ENCODE measurements at places on chromosomes 1 and 21.

GRCh38 chr1:12142891-12143630 is 23.7 kb upstream of the TNFRSF1B start:
- no peak for DNase-seq

- DNase-seq: peak; percentile 80
Observed at GRCh38 chr1:98661544-98662355, at the start of gene SNX7. TSS of gene SNX7 (plus strand) at chr1:98661721. CDS start at chr1:98661732, 11 bp downstream.

DNA sequence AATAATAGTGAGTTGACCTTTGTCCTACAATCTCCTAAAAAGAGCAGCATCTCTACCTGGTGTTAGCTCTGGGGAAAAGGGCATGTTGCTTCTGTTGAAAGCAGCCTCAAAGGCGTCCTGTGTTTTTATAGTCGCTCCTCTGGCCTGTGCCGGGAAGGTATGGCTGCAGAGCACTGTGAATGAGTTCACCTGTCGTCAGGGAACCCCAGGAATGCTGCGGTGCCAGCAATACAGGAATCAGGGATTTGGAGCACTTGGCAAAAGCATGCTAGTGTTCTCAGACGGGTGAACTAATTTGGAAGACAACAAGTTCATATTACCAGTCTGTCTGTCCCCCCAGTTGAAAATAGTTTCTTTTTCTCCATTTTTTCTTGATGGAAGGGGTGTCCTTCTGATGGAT is 60.3 kb upstream of the PGD start:
- DNase-seq: no peak

DNA sequence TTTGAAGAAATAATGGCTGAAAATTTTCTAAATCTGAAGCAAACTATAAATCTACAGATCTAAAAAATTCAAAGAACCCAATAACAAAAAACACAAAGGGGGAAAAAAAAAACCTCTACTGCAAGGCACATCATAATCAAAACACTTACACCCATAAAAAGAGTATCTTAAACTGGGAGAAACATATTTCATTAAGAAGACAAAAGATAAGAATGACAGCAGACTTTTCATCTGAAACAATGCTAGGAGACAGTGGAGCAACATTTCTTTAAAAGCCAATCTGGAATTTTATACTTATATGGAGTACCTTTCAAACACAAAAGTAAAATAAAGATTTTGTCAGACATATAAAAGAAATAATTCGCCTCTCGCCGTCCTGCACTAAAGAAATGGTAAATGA is 49.1 kb downstream of the COP1 start:
- no peak for DNase-seq

DNA sequence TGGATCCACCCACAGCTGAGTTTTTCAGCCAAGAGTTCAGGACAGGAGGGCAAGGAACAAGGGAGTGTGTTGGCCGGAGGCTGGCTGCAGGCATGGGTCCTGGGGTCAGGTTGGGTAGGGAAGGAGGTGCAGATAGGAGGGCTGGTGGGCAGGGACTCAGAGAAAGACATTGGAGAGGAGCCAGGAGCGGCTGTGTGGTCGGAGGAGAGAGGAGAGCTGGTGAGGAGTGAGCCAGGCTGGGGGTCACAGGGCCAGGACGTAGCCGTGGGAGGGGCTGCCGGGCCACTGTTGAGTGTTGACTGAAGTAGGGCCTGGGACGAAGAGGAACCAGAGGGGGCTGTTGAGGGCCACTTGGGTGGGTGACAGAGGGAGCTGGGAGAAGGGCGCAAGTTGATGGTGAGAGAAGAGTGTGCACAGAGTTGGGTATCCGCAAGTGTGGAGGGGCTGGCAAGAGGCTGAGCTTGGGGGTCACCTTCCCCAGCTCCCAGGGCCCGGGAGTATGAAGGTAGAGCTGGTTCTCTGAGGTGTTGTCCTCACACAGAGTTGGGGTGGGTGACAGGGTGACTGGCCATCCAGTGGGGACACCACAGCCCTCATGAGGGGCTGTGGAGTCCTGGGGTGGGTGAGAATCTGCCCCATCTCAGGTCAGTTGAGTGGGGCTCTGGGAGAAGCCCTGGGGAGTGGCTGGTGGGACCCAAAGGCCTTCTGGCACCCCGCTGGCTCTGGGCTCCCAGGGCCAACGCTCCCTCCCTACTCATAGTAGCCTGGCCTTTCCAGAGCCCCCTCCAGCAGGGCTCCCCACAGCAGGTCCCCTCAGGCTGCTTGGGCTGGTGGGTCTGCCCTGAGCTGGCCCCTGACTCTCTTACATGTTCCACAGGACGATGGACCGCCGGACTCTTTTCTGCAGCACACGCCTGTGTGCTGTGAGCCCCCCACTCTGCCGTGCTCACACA is 21.9 kb downstream of the PODN start:
- no peak for DNase-seq

- no peak for DNase-seq
Observed at GRCh38 chr21:42282021-42282420, 33.2 kb downstream of the TFF3 start.

GRCh38 chr1:3105167-3105863 is 36.3 kb downstream of the PRDM16 start:
- DNase-seq: peak; percentile 81

DNA sequence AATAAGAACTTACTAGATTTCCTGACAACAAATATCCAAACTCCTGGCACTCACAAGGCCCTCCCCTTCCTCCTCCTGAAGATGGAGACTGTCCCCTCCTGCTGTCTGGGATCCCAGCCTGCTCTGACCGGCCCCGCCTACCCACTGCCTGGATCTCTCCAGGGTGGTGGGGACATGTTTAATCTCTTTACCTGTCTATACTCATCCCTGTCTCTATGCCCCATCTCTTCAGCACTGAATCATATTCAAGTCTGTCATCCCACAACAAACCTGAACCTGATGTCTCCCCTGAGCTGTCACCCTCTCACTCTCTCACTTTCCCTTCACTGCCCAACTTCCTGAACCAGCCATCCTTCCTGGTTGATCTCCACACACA is 22.1 kb downstream of the MATN1 start:
- DNase-seq: no peak

DNA sequence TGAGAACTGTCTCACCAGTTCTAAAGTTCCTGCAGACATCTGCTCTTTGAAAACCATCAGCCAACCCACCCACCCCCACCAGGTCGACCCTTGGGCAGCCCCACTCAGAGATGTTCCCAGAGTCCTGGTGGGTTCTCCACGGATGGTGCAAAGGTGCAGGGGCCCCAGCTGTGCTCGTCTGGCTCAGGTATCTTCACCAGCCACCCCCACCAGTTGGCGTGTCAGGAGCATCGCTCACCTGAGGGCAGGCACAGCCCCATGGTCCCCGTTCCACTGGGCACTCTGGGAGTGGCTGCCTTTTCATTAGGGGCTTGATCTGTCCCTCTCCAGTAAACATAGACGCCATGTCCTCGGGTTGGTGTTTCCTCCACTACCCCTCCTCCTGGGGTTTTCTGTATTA is 70.5 kb downstream of the UMODL1 start:
- DNase-seq: no peak

DNA sequence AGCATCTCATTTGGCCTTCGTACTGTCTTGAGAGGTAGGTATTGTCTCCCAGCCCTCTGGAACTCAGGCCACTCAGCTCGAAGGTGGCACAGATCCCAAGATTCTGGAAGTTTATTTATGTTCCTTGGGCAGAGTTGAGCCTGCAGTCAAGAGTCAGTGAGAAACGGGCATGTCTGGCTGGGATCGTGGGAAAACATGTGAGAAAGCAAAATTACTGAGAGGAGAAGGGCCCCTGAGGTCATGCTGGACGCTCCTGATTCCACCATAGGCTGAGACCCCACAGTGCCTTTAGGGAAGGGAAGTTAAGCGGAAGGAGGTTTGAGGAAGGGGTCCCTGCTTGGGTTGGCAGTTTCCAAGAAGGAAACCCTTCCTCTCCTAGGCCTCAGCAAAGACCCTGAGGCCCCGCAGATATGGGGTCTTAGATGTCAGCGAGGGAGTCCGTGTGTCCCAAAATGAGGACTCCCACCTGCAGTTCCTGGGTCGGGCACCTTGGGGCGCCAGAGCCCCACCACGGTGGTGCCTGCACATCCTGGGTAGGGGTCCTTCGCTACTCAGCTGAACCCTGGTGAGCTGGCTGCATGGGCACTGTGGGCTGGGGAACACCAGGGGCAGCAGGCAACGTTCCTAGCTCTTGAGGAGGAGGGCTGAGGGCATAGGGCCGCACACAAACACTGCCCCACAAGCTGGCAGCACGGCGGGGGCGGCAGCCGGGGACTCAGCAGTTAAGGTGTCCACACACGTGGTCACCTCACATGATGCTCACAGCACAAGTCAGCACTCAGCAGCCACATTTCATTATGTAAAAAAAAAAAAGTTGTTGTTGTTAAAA is 12.3 kb upstream of the SEMA4A start:
- peak; percentile 66 for DNase-seq

DNA sequence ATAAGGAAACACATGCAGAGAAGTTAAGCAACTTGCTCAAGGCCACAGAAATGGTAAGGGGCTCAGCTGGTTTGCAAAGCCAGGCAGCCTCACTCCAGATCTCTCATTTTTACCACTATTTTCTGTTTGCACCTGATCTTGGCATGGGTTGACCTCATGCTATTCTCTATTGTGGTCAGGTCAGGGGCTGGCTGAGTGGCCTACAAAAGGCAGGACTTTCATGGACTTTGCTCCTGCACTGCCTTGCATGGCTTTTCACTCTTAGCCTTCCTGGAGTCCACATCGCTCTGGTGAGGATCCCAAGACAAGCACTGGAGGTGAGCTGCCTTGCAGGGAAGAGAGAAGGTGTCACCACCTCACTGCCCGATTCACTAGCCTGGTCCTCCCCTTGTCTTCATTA is 56.8 kb upstream of the CSF3R start:
- DNase-seq: no peak

GRCh38 chr1:230371923-230372703 is 54.0 kb downstream of the PGBD5 start:
- no peak for DNase-seq

- no peak for DNase-seq
Observed at GRCh38 chr1:199132006-199132405, 493.2 kb downstream of the PTPRC start.

DNA sequence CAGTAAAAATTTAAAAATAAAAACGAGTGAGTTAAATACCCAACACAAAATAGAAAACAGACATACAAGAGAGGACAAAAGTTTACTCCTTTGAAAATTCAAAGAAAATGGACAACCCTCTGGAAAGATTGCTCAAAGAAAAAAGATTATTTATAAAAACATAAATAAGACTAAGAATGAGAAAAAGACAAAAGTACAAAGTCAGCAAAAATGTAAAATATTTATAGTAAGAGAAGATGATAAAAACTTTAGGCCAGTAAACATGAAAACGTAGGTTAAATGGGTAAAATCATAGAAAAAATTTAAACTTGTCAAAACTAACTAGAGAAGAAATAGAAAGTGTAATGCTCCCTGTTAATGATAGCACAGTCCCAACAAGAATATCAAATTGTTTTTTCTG is 31.9 kb upstream of the SLC45A1 start:
- no peak for DNase-seq

- DNase-seq: no peak
Observed at GRCh38 chr1:157241185-157241538, 103.0 kb upstream of the ETV3 start.

- no peak for DNase-seq
Observed at GRCh38 chr1:197399755-197400521, 131.9 kb downstream of the CRB1 start.

- DNase-seq: no peak
Observed at GRCh38 chr1:19689085-19689757, 24.5 kb downstream of the HTR6 start.

- no peak for DNase-seq
Observed at GRCh38 chr1:93804412-93804811, 74.6 kb downstream of the DNTTIP2 start.

GRCh38 chr1:21913763-21914162 is 23.3 kb downstream of the HSPG2 start:
- no peak for DNase-seq

All from neural crest cell (in vitro differentiated cells).